T-cell (primary cell): ENCODE measurements at places on chromosomes 7 and 10. TPM values are rescaled to one million over a fixed set of nuclear protein-coding genes. Genes with fewer than 3 reads are reported as not detected.

ZNF277 gene
- 26.6 TPM for total RNA-seq

DNA sequence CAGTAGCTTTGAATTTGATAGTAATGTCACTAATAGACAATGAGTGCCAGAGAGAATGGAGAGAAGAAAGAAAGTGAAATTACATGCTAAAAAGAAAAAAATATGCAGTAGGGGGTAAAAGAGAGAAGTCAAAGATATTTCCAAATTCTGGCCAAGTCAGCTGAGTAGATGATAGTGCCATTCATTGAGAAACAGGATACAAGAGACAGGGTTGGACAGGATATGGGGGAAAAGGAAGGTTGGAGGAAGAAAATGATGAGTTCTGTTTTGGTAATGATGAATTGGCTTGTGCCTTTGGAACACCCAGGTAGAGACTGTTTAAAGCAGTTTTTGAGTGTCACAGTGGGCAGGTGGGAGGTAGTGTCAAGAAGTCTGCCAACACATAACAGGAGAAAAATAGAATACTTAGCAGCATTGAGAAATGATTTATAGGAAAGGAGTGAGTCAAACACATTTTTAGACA, 78.3 kb downstream of the LRRC17 start:
- H3K36me3 ChIP-seq = no peaks in the 10 kb centered on the region
- H3K4me3 ChIP-seq = no peak overlapping the region
- DNase-seq = no peak
- H3K27ac ChIP-seq = no peak overlapping the region
- H3K4me1 ChIP-seq = no peaks in the 10 kb centered on the region

DNA sequence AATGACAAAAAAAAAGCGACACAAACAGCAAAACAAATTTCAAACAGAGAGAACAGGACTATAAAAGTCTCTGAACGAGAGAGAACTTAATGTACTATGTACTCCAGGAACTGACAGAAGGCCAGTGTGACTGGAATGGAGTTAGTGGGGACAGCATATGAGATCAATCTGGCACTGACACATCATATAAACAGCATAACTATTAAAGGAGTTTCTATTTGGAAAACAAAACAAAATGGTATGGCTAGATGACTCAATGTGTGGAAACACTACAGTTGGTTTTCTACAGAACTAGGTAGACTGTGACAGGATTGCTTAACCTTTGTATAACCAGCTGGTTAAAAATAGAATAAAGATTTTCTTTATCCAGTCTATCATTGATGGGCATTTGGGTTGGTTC, 232.9 kb upstream of the KAT6B start:
- no peak for DNase-seq
- H3K36me3 ChIP-seq = peaks cover 2% of the 10 kb centered on the region
- H3K27ac ChIP-seq = no peak overlapping the region
- H3K4me1 ChIP-seq = no peaks in the 10 kb centered on the region
- H3K27me3 ChIP-seq = no peaks in the 10 kb centered on the region

DNA sequence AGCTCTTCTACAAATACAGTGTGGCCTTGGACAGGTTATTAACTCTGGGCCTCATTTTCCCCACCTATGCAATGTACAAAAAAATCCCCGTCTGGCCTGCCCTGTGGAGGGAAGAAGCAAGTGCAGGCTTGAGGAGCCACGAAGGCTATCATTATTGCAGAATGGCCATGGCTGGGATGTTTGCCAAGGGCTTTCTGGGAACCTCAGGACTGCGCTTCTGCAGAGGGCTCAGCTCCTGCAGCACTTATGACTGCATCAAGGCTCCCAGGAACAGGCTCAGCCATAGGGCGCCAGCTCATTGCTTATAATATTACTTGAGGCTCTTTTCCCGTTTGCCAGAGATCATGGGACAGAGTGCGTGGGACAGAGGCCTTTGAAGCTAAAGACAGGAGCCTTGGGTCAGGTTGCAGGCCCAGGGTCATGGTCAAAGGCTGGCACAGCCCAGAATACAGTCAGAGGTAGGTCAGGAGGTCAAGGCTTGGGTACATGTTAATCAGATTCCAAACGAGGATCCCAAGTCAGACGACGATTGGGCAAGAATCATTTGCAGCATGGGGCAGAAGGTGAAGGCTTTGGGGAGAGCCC, 20.6 kb upstream of the C10orf105 start:
- no peak for DNase-seq
- no peaks in the 10 kb centered on the region for H3K27me3 ChIP-seq
- H3K4me3 ChIP-seq = no peak overlapping the region
- no peaks in the 10 kb centered on the region for H3K36me3 ChIP-seq
- H3K27ac ChIP-seq = peak overlapping the region; percentile 93

ARF5 gene
- total RNA-seq = 105 TPM

PROSER2 gene
- total RNA-seq = 1.7 TPM

NPTX2 gene
- total RNA-seq = 0.09 TPM

IDI2 gene
- total RNA-seq = not detected

DNA sequence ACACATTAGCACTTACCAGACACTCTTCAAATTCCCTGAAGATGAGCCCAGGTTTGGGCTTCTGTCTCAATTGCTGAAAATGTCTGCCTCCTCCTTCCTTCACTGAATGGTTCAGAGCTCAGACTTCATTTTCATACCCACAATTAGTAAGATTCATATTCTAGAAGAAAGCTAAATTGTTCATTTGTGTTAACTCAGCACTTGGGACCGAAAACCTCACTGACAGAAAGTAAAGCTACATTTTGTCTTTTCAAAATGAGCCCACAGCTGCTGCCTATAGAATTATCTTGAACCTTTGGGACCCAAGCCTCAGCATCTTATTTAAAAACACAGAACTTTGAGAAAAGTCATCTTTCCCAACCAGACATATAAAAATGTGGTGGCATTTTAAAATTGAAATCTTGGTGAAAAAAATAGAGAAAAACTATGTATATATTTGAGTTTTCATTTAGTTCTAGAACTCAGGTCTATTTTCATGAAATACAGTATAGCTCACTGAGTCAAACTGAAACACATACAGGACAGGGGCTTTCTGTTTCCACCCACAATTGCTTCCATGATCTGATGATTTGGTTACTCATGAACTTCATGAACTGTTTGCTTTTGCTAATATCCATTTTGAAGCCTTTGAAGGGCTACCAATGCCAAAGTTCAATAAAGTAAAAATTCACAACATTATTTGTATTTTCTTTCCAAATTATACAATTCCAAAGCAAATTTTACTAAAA, 119.1 kb upstream of the PFKP start:
- no peak for DNase-seq
- peaks cover 13% of the 10 kb centered on the region for H3K4me1 ChIP-seq
- H3K27ac ChIP-seq = no peak overlapping the region
- H3K4me3 ChIP-seq = no peak overlapping the region
- H3K36me3 ChIP-seq = no peaks in the 10 kb centered on the region
- H3K27me3 ChIP-seq = no peaks in the 10 kb centered on the region

GRCh38 chr7:14403587-14403986, 414.1 kb upstream of the ETV1 start:
- no peak overlapping the region for H3K27ac ChIP-seq
- H3K4me1 ChIP-seq = no peaks in the 10 kb centered on the region
- no peak overlapping the region for H3K4me3 ChIP-seq

NOLC1 gene
- 67.4 TPM for total RNA-seq

DNA sequence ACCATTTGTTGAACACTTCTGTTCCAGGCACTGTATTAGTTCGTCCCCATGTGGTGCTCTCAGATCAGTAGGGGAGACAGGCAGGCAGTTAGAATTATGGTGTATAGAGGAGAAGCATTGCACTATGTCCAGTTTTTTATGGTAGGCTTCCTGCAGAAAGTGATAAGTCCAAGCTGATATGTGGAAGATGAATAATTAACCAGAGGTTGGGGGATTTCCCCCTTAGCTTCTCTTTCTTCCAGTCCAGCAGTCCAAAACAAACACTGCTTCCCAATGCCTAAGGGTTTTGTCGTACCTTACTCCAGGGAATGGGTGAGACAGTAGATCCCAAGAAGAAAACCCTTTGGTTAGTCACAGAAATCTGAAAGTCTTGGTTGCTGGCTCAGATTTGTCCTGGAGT, 19.2 kb downstream of the HIF1AN start:
- H3K27me3 ChIP-seq = no peaks in the 10 kb centered on the region
- no peak overlapping the region for H3K4me3 ChIP-seq
- H3K36me3 ChIP-seq = peaks cover 4% of the 10 kb centered on the region

- no peaks in the 10 kb centered on the region for H3K4me1 ChIP-seq
- no peak overlapping the region for H3K4me3 ChIP-seq
- H3K36me3 ChIP-seq = no peaks in the 10 kb centered on the region
- H3K27me3 ChIP-seq = peaks cover 4% of the 10 kb centered on the region
Observed at GRCh38 chr10:100803492-100803891, 58.1 kb downstream of the PAX2 start.
